ENCODE measurements at places on chromosomes 5 and 9.
A peak's percentile ranks its signal among the peaks of the same experiment; 100 is the strongest.

GRCh38 chr5:101393795-101394450 lies 490.8 kb upstream of the ST8SIA4 start:
- DNase-seq: no peak

DNA sequence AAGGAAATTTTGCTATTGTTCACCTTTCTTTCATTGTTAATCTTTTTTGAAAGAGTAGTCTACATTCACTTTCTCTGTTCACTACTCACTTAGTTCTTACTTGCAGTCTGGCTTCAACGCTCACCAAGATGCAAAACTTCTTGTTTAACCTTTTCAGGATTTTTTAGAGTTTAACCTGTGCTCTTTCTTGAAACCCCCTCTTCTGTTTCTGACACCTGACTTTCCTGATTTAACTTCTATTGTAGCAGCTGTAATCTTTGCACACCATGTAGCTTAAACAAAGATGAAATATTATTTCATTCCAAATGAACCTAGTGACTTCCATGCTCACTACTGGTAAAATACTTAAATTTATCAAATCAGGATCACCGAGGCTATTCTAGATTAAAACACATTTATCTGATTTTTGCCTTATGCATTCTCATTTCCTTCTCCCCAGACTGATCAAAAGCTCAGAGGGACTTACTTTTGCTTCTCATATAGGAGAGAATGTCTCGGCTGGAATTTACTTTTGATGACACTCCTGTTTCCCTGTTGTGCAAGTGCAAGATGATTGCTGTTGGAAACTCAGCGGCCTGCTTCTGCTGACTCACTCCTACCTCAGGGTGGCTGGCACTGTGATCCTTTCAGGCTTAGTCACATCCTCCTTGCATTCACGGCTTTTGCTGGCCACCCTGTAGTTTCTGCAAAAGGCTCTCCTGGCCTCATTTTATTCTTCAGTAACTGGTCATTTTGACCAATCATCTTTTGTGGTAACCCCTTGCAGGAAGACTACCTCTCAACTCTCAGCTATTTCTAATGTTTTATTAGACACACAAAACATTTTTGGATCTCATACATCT lies 109.3 kb upstream of the IFNE start:
- DNase-seq: no peak

- no peak for DNase-seq
Measured at GRCh38 chr9:107540164-107540561, 50.6 kb upstream of the KLF4 start.

- DNase-seq: no peak
Measured at GRCh38 chr5:138186002-138186447, 7.1 kb downstream of the KIF20A start.

GRCh38 chr5:10374046-10375022 lies 20.8 kb downstream of the MARCHF6 start:
- no peak for DNase-seq

DNA sequence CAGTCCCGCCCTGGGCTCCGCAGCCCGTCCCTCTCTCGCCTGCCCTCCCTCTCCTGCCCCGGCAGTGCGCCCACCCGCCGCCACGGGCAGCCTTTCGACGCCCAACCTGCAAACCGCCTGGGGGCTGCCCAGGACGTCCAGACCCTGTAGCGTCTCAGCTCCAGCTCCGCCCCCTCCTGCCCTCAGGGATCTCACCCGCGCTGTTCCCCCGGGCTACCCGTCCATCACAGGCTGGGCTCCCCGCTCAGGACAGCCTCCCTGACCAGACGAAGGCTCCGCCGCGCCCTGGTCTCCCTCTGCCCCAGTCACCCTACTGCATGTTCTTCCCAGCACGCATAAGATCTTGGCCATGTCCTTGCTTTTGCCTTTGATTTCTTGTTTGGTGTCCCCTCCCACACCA lies 1.4 kb downstream of the RASGEF1C start:
- no peak for DNase-seq

- no peak for DNase-seq
Measured at GRCh38 chr5:170254056-170254455, 21.3 kb downstream of the C5orf58 start.

DNA sequence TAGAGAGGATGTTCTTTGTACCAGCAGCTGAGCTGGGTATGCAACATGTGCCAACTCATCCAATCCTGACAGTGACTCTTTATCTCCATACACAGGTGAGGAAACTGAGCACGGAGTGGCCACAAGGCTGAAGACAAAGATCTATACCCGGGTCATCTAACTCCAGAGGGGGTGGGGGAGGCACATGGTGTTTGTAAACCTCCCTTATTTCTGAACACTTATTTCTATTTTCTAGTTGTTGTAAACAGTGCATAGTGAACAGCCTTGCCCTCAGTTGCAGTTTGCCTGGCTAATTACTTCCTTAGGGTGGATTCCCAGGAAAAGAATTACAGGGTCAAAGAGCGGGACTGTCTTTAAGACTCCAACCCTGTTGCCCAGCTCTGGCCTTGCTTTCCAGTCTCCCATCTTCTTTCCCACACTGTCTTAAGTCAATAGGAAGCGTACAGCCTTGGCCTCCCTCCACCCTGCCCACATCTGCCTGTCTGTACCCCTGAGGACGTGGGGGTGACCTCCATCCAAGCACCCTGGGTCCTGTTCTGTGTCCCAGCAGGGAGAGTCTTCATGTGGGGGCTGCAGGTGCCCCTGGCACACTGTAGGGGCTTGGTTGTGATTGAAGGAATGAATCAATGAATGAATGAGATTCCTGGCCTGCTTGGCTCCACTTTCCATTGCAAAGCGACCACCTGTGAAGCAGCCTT lies 13.2 kb upstream of the FIBCD1 start:
- DNase-seq: no peak

DNA sequence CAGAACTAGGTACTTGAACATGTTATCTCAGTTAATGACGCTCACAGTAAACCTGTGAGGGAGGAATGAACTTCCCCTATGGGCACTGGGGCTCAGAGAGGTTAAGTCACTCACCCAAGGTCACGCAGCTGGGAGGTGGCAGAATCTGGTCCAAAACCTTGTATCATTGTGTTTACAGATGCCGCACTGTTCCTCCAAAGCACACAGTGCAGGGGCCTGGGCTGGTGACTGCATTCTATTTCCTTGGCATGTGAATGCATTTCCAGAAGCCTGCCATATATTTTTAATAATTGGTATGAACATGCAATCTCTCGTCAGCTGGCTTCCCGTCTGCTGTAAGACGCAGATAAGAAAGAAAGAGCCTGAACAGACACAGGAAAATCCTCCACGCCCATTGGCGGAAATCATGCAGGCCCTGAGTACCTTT lies 77.0 kb upstream of the TBC1D2 start:
- DNase-seq: no peak

DNA sequence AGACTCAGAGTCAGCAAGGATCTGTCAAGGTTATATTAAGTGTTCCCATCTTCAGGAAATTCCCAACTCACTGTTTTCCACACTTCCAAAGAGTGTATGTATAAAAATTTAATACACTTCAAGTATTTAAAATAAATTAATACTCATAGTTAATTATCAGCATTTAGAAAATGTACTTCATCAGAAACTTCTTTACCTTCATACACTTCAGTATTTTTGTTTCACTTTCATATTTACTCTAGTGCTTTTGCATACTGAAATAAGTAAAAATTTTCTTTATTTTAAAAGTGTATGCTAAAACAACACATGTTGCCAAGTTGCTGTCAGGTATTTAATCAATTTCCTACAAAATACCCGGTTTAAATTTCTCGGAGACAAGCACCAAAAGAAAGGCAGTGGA lies 16.5 kb downstream of the RICTOR start:
- no peak for DNase-seq

- peak; percentile 18 for DNase-seq
Measured at GRCh38 chr5:3325201-3325971, 270.2 kb upstream of the IRX1 start.

DNA sequence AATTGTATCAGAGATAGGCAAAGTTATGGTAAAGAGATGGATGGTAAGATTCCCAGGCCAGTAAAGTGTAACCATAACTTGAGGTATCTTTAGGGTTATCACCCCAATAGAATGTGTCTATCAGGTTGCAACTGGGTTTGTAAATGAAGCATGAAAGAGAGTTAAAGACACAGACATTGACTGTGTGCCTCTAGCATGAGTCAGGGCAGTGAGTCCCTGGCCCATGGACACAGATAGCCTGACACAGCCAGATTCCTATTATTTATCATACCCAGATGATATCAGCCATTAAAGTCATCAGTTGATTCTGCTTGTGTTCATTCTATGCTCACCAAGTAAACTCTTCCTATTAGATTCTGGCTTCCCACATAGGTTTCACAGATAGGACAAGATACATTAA lies 33.5 kb upstream of the SNAPC3 start:
- DNase-seq: no peak

- no peak for DNase-seq
Measured at GRCh38 chr5:135869935-135870334, 25.7 kb downstream of the IL9 start.

DNA sequence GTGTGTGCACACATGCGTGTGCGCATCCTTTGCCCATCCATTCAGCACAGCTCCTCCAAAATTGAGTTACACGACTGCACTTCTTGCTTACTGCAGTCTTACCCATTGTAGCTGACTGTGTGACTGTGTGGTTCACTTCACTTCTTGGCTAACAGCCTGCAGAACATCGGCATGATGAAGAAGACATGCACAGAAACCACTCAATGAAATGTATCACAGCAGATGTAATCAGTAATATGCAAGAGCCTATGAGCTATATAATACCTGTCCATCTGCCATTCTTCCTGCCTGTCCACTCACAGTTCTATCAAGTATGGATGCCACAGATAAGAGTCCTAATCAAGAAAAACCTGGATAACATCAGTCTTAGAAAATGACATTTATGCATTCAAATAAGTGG lies 83.9 kb downstream of the TRPM3 start:
- DNase-seq: no peak

- no peak for DNase-seq
Measured at GRCh38 chr9:5479994-5480694, 29.8 kb downstream of the CD274 start.

GRCh38 chr9:84366683-84367082 lies 26.1 kb upstream of the SLC28A3 start:
- no peak for DNase-seq

DNA sequence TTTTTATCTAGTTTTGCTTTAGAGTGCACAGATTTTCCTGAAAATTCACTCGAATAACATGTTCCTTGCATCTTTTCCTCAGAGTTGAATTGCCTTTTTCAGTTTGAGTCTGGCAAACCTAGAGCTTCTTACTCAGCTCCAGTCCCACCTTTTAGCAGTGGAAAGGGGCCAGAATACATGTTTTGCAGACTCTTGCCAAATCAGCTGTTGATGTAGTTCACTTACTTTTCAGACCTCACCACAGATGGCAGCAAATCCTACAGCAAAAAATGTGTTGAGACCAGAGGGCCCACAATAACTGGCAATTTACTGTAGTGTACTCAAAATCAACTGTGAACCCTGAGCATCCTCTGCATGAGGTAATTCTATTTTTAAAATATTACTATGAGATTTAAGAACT lies 545.2 kb upstream of the ACO1 start:
- DNase-seq: no peak

DNA sequence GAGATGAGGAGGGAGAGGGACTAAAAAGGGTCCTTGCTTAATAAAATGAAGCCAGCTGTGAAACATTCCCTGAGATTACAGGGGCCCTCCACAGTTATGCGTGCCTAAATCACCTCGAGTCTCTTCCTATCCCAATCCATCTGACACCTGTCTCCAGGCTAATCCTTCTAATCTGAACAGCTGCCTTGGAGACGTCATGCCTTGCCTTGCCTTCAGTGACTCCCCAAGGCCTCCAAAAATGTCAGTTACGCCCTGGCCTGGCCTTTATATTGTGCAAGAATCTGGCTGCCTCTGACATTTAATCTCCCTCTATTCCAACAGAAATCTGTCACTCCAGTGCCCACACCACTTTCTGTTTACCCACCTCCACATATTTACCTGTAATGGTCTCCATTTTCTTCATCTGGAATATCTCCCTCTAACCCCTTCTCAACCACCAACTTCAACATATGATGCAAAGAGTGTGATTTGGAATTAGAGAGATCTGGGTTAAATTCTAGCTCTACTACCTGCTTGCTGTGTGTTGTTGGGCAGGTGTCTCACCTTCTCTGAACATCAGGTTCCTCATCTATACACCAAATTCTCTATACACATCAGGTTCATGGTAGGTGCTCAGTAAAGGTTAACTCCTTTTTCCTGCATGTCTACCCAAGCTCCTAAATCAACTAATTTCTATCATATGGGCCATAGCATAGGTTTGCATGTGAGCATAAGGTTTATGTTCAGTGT lies 57.9 kb downstream of the PTCD2 start:
- no peak for DNase-seq

DNA sequence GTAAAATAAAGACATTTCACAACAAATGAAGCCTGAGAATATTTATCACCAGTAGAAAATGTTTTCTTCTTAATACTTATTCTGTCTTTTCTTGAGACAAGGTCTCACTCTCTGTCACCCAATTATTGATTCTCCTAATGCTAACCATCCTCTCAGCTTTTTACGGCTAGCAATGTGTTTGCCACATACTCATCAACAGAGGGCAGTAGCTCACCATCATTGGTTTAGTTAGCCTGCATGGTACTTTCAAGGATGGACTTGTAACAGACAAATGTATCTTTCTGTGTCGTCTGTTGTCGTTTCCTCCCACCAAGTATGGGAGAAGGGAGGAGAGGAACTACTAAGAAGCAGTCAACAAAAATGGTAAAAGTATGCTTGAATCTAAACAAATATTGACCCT lies 5.9 kb upstream of the ACO1 start:
- peak; percentile 44 for DNase-seq

GRCh38 chr5:39569857-39570256 lies 145.1 kb upstream of the DAB2 start:
- DNase-seq: no peak

DNA sequence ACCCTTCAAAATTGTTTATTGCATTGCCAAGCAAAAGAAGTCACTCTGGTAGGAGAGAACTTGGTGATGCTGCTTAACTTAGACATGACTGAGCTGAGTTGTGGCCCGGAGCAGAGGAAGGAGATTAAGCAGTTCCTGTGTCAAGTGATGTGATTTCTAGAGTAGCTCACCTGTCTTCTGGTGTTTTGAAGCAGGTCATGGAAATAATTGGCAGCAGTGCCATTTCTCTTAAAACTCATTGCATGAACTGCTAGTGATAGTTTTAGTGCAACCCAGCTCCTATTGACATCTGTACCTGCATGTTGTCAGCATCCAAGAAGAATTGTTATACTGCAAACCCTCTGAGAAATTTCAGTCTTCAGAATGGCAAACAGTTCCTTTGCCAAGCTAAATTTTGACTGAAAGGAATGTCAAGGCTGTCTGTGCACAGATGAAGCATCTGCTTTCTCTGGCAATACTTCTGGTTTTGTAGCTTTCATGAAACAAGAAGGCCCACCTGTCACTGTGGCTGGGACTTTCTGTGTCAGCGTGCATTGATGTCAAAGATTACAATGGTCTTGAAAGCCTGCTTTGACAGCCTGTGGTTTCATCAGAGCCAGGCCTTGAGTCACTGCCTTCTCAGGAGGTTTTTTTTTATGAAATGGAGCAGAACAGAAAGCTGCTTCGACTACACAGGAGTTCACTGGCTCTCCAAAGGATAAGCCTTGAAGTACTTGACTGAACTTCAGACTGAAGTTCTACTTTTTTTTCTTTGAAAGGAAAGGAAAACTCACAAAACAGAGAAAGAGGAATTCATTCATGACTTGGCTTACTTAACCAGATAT lies 90.6 kb downstream of the RALGPS1 start:
- no peak for DNase-seq

- DNase-seq: no peak
Measured at GRCh38 chr5:107526-107925, 15.6 kb downstream of the PLEKHG4B start.

Data from NCI-H1436 treated with DMSO at 0.1 percent for 48 hours (cell line).